Natural killer cell (primary cell): ENCODE measurements at places on chromosomes 16 and 17.

DNA sequence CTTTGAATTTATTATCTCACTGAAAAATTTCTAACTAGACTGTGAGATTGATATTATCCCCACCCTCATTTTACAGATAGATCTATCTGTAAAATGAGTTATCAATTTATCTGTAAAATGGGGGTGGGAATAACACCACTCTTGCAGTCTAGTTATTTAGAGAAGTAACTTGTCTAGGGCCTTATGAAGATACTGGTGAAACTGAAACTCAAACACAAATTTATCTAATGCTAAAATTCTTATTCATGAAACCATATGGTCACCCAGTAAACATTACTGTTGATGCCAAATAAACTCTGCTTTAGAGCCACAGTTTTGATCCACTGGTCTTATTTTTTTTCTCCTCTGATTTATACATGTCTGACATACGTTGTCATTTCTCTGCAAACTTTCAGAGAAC lies 52.1 kb upstream of the SMIM36 start:
- DNase-seq: no peak
- no peak overlapping the region for H3K27ac ChIP-seq
- no peaks in the 10 kb centered on the region for H3K36me3 ChIP-seq
- no peaks in the 10 kb centered on the region for H3K4me1 ChIP-seq

- DNase-seq: no peak
- H3K27me3 ChIP-seq: no peaks in the 10 kb centered on the region
- no peaks in the 10 kb centered on the region for H3K36me3 ChIP-seq
- no peak overlapping the region for H3K27ac ChIP-seq
These were observed 49.4 kb downstream of the BEAN1 start for GRCh38 chr16:66476328-66477027.

DNA sequence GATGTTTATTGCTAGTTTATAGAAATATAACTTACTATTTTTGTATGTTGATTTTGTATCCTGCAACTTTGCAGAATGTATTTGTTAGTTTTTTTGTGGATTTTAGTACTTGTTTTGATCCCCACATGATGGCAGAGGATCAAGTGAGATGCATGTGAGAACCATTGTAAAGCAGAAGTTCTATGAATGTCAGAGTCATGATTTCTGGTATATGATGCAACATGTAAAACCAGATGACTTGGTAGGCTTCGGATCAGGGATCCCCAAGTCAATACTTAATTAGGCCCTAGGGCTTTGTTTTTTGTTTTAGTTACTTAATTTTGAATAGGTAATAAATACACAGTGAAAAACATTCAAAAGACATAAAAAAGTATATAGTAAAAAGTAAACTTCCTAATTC lies 45.8 kb downstream of the ESRP2 start:
- H3K27ac ChIP-seq: no peak overlapping the region
- peaks cover 3% of the 10 kb centered on the region for H3K4me1 ChIP-seq
- no peak for DNase-seq

DNA sequence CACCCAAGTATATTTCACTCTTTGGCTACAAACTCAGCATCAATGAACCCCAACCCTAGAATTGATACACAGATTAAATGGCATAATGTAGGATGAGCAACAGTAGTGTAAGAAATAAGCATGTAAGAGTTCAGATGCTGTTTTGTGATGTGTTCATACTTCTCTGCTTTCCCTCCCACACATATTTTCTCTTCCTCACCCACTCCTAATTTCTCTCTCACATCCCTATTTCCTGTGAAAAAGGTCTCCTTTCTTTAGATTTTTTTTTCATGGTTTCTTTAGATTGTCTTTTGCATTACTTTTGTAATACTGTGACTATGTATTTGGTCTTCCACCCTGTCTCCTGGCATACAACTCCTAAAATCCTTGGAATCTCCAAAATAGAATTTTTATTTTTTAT lies 21.7 kb downstream of the CREBBP start:
- peaks cover 73% of the 10 kb centered on the region for H3K4me1 ChIP-seq
- no peaks in the 10 kb centered on the region for H3K36me3 ChIP-seq
- no peak for DNase-seq
- H3K4me3 ChIP-seq: no peak overlapping the region
- no peaks in the 10 kb centered on the region for H3K27me3 ChIP-seq

- H3K36me3 ChIP-seq: no peaks in the 10 kb centered on the region
- H3K27ac ChIP-seq: no peak overlapping the region
- peaks cover 42% of the 10 kb centered on the region for H3K27me3 ChIP-seq
- DNase-seq: peak; percentile 82
- H3K4me1 ChIP-seq: peaks cover 24% of the 10 kb centered on the region
- H3K4me3 ChIP-seq: no peak overlapping the region
These were observed 10.1 kb upstream of the CA4 start for GRCh38 chr17:60139438-60140285.

DNA sequence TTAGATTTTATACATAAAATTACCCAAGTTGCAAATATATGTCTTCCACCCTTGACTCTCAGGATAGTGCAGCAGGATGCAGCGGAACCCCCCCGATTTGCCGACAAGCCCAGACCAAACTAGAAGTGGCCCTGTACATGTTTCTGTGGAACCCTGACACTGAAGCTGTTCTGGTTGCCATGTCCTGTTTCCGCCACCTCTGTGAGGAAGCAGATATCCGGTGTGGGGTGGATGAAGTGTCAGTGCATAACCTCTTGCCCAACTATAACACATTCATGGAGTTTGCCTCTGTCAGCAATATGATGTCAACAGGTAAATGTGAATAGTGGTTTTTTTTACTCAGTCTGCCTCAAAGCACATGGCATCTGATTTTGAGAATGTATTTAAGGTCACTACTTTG lies 70.7 kb downstream of the OMG start:
- no peak overlapping the region for H3K27ac ChIP-seq
- DNase-seq: no peak
- H3K4me1 ChIP-seq: peaks cover 3% of the 10 kb centered on the region
- no peak overlapping the region for H3K4me3 ChIP-seq

- H3K27me3 ChIP-seq: no peaks in the 10 kb centered on the region
- H3K36me3 ChIP-seq: no peaks in the 10 kb centered on the region
- H3K27ac ChIP-seq: no peak overlapping the region
- no peak for DNase-seq
These were observed 614.6 kb downstream of the MAF start for GRCh38 chr16:78985716-78986605.

- no peak for DNase-seq
- no peaks in the 10 kb centered on the region for H3K27me3 ChIP-seq
- H3K4me3 ChIP-seq: no peak overlapping the region
- H3K27ac ChIP-seq: no peak overlapping the region
These were observed 5.2 kb upstream of the MRPL38 start for GRCh38 chr17:75909812-75910274.

DNA sequence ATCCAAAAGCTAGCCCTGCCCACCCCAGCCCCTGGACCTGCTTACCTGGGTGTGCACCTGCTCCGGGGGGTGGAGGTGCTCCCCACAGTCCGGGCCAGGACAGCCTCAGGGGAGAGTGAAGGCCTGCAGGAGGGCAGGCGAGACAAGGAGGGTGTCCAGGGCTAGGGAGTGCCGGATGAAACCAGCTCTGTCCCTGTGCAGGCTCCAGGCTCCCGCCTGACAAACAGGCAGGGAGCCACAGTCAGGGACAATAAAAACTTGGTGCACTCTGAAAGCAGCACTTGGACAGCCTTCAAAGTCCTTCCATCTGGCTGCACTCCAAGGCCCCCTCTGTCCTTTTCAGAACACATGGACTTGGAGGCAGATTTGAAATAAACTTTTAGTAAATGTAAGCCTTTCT lies 3.9 kb downstream of the PAQR4 start:
- no peaks in the 10 kb centered on the region for H3K36me3 ChIP-seq
- DNase-seq: no peak
- H3K27ac ChIP-seq: no peak overlapping the region
- peaks cover 25% of the 10 kb centered on the region for H3K4me1 ChIP-seq

- no peaks in the 10 kb centered on the region for H3K27me3 ChIP-seq
- no peaks in the 10 kb centered on the region for H3K36me3 ChIP-seq
- no peak for DNase-seq
- H3K27ac ChIP-seq: no peak overlapping the region
- H3K4me1 ChIP-seq: no peaks in the 10 kb centered on the region
These were observed 921.4 kb upstream of the EEF2KMT start for GRCh38 chr16:6018848-6019489.

DNA sequence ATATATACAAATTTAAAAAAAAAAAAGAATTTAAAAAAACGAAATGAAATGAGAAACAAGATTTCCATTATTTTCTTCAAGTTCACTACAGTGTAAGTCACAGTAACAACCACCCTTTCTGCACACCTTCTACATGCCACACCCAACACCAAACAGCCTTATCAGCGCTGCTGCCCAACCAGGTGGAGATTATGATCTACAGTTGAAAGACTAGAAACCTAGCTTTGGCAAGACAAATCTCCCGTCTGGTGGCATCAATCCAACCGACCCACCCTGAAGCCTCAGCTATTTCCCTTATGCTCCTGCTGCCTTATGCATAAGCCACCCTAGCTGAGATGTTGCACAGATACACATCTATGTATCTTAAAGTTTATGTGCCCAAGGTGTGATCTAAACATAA lies 60.8 kb downstream of the PARN start:
- no peak overlapping the region for H3K27ac ChIP-seq
- no peak overlapping the region for H3K4me3 ChIP-seq
- no peaks in the 10 kb centered on the region for H3K36me3 ChIP-seq
- DNase-seq: no peak

- H3K4me3 ChIP-seq: no peak overlapping the region
- H3K27me3 ChIP-seq: no peaks in the 10 kb centered on the region
- no peak overlapping the region for H3K27ac ChIP-seq
- no peak for DNase-seq
- H3K36me3 ChIP-seq: no peaks in the 10 kb centered on the region
- peaks cover 15% of the 10 kb centered on the region for H3K4me1 ChIP-seq
These were observed 13.4 kb upstream of the CRISPLD2 start for GRCh38 chr16:84806256-84806889.

- H3K4me3 ChIP-seq: no peak overlapping the region
- no peaks in the 10 kb centered on the region for H3K36me3 ChIP-seq
- DNase-seq: no peak
- H3K4me1 ChIP-seq: no peaks in the 10 kb centered on the region
- no peak overlapping the region for H3K27ac ChIP-seq
These were observed 47.3 kb upstream of the IL34 start for GRCh38 chr16:70598937-70599503.

DNA sequence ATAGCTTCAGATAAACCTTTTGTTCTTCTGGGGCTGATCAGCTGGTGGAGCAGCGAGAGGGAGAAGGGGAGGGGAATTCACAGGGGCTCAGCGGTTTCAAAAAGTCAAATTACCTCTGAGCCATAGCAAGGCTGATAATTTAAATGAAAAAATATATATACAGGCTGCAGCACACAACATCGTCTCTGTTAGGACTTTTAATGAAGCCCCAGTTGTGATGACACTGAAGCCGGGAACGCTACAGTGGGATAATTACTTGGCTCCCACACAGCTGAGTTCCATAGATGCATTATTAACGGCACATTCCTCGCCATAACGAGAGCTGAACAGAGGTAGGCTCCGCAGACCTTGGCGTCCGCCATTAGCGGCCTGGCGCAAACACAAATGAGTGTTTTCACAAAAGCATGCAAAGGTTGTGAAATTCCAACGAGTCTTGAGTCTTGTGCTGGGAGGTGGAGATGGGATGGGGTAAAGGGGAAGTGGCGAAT lies 216.0 kb downstream of the C16orf78 start:
- H3K4me3 ChIP-seq: no peak overlapping the region
- no peak for DNase-seq
- no peaks in the 10 kb centered on the region for H3K27me3 ChIP-seq
- H3K27ac ChIP-seq: no peak overlapping the region
- no peaks in the 10 kb centered on the region for H3K4me1 ChIP-seq

DNA sequence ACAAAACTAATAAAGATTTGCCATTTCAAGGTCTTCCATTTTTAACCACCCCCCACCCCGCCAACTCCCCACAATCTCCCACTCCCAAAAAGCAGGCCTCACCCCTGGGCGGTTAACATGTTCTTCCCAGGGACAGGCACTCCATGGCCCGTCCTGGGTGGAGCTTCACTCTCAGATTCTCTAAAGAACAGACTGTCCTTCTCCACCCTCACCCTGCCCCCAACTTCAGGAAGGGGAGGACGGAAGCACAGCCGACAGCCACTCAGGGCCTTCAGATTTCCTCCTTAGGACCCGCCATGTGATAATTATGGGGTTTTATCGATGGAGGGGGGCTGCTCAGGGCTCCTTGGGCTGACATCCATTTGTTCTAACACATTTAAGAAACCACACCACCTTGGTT lies 61.9 kb downstream of the ZFHX3 start:
- H3K36me3 ChIP-seq: no peaks in the 10 kb centered on the region
- peaks cover 4% of the 10 kb centered on the region for H3K4me1 ChIP-seq
- no peaks in the 10 kb centered on the region for H3K27me3 ChIP-seq
- no peak overlapping the region for H3K4me3 ChIP-seq
- H3K27ac ChIP-seq: no peak overlapping the region
- no peak for DNase-seq

- H3K4me1 ChIP-seq: peaks cover 25% of the 10 kb centered on the region
- H3K27ac ChIP-seq: peak overlapping the region; percentile 48
- DNase-seq: no peak
These were observed 19.8 kb upstream of the ADCY7 start for GRCh38 chr16:50246299-50247122.
